Kidney (tissue), 22 donors: ENCODE measurements at places on chromosomes 16 and 17. TPM values are rescaled to one million over a fixed set of nuclear protein-coding genes. Genes with fewer than 3 reads are reported as not detected.

DNA sequence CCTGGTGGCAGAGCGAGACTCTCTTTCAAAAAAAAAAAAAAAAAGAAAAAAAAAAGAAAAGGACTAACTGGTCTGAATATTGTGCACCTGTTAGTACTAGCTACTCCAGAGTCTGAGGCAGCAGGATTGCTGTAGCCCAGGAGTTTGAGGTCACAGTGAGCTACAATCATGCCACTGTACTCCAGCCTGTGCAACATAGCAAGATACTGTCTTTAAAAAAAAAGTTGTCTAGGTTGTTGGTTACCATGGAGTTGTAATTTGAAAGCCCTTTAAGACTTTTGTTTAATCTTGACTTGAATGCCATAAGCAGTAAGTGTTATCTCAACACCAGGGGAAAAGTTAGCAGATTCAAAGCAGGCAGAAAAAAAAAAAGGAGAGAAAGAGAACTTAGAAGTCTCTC lies 10.9 kb upstream of the C16orf54 start:
- no peaks in the 10 kb centered on the region for H3K27me3 ChIP-seq
- no peaks in the 10 kb centered on the region for H3K4me1 ChIP-seq
- no peak for DNase-seq
- no peaks in the 10 kb centered on the region for H3K36me3 ChIP-seq

DNA sequence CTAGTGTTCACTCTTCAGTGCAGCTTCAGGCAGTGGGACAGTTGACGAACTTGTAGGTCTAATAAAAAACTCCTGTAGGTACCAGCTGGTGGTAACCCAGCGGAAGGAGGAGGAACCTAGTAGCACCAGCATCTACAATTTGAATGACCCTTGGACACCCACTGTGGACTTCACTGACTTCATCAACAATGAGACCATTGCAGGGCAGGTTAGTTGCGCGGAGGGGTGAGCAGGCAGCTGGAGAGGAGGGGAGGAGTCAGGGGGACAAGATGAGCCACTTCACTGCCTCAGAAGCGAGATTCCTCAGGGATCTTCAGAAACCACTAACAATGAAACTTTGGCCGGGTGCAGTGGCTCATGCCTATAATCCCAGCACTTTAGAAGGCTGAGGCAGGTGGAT lies 22.3 kb downstream of the AOC3 start:
- DNase-seq, result peak; percentile 60
- H3K27ac ChIP-seq, result no peak overlapping the region
- H3K27me3 ChIP-seq, result no peaks in the 10 kb centered on the region
- no peaks in the 10 kb centered on the region for H3K4me1 ChIP-seq

GRCh38 chr16:19380328-19380727 lies 37.4 kb upstream of the TMC5 start:
- no peak for DNase-seq
- H3K36me3 ChIP-seq, result no peaks in the 10 kb centered on the region
- H3K4me3 ChIP-seq, result no peak overlapping the region
- no peaks in the 10 kb centered on the region for H3K27me3 ChIP-seq

DNA sequence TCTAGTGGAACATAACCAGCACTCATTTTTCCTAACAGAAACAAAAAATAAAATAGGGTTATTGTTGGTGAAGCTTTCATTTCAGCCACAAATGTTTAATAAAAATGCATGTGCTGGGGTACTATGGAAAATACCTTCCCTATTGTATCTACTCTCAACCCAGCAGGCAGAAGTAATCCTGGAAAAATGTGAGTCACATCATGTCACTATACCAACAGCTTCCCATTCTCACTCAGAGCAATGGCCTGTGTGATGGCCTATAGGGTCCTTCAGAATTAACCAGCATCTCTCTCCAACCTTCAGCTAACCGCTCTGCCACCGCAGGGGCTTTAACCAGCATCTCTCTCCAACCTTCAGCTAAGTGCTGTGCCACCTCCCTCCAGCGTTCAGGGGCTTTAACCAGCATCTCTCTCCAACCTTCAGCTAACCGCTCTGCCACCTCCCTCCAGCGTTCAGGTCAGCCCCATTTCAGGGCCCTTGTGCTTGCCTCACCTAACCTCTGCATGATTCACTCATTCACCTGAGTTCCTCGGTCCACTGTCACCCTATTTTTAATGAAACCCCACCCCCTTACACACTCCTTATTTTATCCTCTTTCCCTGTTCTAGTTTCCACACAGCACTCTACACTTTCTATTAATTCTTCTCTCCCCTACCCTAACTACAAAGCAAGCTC lies 34.0 kb downstream of the UBE2G1 start:
- H3K36me3 ChIP-seq, result no peaks in the 10 kb centered on the region
- DNase-seq, result no peak
- H3K4me3 ChIP-seq, result no peak overlapping the region
- H3K4me1 ChIP-seq, result peaks cover 2% of the 10 kb centered on the region
- no peak overlapping the region for H3K27ac ChIP-seq

GRCh38 chr17:57665128-57665527 lies 80.0 kb downstream of the CCDC182 start:
- H3K27me3 ChIP-seq, result no peaks in the 10 kb centered on the region
- no peak overlapping the region for H3K4me3 ChIP-seq
- peak overlapping the region; percentile 93 for H3K27ac ChIP-seq
- peaks cover 6% of the 10 kb centered on the region for H3K4me1 ChIP-seq

The SBK1 gene
- total RNA-seq, result 2.5 TPM

DNA sequence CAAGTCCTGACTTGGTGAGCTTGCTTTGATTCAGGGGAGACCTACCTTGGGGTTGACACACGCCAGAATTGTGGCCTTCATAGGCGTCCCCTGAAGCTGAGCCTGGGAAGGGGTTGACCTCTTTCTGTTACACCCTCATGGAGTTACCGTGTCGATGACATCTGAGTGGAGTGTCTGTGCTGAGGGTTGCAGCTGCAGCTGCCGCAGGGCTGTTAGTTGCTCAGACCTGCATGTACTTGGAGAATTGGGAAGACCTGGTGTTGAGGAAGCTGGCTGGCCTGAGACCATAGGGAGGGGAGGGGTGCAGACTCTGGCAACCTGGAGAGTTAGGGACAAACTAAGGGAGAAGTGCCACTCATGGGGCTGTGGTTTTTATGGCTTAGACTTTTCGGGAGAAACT lies 9.6 kb downstream of the GSE1 start:
- H3K4me3 ChIP-seq, result no peak overlapping the region
- no peaks in the 10 kb centered on the region for H3K27me3 ChIP-seq
- H3K27ac ChIP-seq, result no peak overlapping the region
- H3K36me3 ChIP-seq, result no peaks in the 10 kb centered on the region

- peak overlapping the region; percentile 61 for H3K27ac ChIP-seq
- peaks cover 23% of the 10 kb centered on the region for H3K4me1 ChIP-seq
- H3K27me3 ChIP-seq, result no peaks in the 10 kb centered on the region
- no peak for DNase-seq
- no peak overlapping the region for H3K4me3 ChIP-seq
Observed at GRCh38 chr16:8739989-8740704, 57.3 kb downstream of the TMEM186 start.
